Stimulated activated naive CD8-positive, alpha-beta T cell treated with anti-CD3 and anti-CD28 coated beads, Interleukin-15, Interleukin-2, amounts not matched to agents 100 U/mL and 50 U/mL, for 24 hours (primary cell): ENCODE measurements at places on chromosomes 6 and 20.

- DNase-seq = no peak
Measured at GRCh38 chr20:38123021-38123587, 42.0 kb downstream of the TGM2 start.

GRCh38 chr6:3159805-3160781, 2.7 kb upstream of the TUBB2A start:
- DNase-seq = peak; percentile 31

DNA sequence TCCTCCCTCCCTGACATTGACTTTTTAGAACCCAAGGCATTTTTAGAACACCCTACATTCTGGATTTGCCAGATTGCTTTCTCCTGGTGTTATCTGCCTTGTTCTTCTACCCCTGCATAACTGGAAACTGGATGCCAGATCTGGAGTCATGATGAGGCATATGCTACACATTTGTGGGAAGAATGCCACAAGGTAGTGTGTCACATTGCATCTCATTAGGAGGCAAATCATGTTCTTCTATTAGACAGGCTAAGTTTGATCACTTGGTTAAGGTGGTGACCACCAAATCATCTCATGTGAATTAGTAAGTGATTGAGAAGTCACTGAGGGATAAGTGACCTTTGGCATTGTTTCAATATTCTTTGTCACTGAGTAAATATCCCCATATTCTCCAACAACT, 12.9 kb upstream of the NKX2-2 start:
- DNase-seq = no peak

DNA sequence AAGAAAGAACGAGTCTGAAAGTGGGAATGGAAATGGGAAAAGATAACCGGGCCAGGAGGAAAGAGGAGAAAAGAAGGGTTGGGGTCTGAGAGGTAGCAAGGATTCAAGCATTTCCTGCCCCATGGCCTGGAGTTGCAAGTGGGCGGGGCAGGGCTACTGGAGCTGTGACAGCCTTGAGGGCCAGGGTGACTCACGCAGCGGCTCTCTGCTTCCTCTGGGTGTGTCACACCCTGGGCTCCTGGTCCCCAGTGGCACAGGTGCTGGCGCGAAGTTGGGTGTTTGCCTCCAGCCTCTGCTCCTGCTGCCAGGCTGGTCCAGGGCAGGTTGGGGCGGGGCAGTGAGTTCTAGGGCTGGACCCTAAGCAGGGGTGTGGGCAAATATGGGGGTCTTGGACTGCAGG, 3.3 kb upstream of the ULBP3 start:
- DNase-seq = peak; percentile 44

GRCh38 chr20:60306551-60306950, 348.3 kb downstream of the CDH26 start:
- DNase-seq = no peak

GRCh38 chr6:97689078-97689754, 406.2 kb upstream of the MMS22L start:
- DNase-seq = no peak

- no peak for DNase-seq
Measured at GRCh38 chr6:36717871-36718540, 20.4 kb downstream of the RAB44 start.

DNA sequence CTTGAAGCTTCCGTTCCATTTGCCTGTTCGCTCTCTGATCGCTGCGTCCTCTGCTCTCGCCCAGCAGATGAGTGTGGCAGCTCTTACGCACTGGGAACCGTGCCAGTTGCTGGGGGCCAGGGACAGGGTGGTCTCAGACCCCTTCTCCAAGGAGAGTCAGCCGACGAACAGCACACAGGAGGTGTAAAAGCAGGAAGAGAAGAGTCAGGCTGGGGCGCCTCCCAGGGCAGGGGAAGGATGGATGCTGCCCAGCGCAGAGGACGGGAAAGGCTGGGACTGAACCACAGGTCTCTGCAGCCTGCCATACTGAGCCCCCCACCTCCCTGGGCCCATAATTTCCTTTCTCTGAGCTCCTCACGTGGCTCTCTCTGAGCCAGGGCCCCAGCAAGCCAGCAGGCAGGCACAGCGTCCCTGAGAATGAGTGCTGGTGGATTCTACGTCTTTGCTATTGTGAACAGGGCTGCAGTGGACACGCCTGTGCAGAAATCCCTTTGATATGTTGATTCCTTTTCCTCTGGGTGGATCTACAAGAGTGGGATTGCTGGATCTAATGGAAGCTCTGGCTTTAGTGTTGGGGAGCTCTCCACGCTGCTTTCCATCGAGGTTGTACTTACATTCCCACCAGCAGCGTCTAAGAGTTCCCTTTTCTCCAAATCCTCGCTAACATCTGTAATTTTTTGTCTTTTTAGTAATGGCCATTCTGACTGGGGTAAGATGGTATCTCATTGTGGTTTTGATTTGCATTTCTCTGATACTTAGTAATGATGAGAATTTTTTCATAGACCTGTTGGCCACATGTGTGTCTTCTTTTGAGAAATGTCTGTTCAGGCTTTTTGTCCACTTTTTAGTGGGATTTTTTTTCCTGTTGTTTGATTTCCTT, 104.1 kb downstream of the PSMB1 start:
- DNase-seq = no peak

- no peak for DNase-seq
Measured at GRCh38 chr6:105824732-105825131, 261.4 kb upstream of the PRDM1 start.

DNA sequence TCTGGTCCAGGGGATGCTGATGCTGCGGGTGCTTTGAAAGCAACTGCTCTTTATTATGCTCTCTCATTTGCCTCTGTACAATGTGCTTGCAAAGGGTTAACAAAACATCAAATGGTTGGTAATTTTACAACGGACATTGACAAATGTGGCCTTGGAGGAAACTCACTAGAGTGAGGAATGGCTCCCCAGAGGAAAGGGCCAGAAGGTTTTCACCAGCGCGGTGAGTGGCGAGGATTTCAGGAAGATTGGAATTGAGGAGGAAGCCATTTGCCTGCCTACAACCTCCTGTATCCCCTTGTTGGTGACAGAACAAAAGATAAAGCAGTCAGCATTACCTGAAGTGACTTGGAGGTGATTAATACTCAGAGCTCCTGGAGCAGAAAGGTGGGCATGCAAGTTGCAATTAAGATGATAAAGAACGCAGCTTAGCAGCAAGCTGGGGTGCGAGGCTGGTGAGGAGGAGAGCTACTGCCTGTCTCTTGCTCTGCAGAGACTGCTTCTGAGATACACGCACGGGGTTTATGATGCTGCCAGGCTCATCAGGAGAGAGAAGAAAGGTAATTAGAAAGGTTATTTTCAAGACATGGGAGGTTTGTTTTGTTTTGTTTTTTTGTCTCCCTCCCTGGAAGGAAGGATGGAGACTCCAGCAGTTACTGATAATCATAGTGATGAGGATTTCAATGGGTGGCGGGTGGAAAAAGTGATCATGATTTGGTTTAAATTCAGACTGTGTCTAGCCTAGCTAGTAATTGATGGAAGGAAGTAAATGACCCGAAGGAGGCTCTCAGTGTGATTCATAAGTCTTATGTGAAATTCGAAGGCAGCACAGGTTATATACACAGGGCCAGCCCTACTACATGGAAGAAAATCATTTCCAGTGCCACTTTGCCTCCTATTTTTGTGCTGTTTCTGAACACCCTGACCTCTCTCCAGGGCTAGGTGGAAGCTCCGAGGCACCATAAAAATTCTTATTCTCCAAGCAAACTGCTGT, 141.6 kb upstream of the DTNBP1 start:
- DNase-seq = no peak

GRCh38 chr20:16583474-16583873, 10.2 kb upstream of the KIF16B start:
- DNase-seq = no peak

- no peak for DNase-seq
Measured at GRCh38 chr6:137159912-137160311, 13.5 kb downstream of the IL22RA2 start.

DNA sequence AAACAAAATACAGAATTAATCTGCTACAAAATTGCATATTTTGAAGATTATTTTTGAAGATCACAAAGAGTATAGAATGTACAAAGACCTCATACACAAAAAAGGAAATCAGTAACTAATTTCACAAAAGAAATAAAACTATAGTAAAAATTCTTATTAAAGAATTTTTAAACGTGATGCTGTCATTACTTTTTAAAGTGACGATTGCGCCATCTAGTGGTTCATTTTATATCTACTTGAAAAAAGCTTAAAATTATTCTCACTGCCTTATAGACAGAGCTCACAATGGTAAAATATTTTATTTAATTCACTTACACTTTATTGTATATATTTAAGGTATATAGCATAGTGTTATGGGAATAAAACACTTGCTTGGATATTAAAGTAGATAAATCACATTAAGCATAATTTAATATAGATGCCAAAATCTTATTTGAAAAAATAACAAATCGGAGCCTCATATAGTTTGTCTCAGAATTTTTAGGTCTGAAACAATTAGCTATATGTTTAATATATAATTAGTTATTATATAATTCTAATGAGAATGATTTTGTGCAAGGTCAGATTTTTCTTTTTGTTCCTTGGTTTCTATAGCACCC, 128.8 kb downstream of the PHF3 start:
- no peak for DNase-seq

- no peak for DNase-seq
Measured at GRCh38 chr6:129446272-129447197, 263.4 kb downstream of the ARHGAP18 start.
